ENCODE measurements at places on chromosomes 2 and 18.

DNA sequence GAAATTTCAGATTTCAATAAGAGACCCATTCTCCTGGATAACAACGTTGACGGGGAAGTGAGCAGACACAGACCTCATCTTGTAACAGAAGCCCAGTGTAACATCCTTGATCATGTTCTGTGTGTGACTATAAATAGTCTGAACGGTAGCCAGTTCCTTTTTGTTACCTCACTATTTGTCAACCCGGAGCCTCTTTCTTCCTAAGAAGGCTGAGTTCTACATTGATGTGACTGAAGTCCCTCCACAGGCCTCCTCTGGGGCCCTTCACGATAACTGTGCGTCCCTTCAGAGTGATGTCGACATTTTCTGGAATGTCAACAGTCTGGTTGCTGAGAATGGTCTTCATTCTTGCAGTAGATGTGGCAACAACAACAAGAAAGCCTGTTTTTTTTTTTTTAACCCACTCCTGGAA lies 6.3 kb upstream of the PLEKHM3 start:
- no peak for DNase-seq

- DNase-seq, result peak; percentile 78
Observed at GRCh38 chr2:227407591-227408151, 19.9 kb upstream of the SCYGR1 start.

- DNase-seq, result no peak
Observed at GRCh38 chr2:96608469-96609455, 29.4 kb downstream of the KANSL3 start.

DNA sequence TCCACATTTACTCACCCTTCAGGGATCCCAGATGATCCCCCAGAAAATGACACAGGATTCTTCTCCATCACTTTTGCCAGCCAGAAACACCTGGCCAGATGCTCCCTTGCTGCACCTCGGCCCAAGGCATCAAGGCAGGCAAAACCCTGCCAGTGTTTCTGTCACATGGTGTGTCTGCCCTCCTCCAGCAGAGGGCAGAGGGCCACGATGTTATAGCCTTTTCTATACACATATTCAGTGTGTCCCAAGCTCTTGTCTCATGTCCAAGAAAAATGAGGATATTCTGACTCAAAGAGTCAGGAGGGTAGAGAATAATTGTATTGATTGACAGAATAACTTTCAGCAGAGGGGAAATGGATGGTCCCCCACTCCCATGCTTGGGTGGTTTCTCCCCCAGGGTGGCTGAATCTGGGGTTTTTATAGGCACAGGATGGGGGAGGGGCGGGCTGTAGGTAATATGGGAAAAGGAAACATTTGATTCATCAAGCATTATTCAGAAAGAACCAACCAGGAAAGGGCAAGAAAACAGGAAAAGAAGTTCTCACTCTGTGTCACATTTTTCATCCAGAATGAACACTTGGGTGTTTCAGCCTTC lies 933.9 kb downstream of the TRIB2 start:
- no peak for DNase-seq

DNA sequence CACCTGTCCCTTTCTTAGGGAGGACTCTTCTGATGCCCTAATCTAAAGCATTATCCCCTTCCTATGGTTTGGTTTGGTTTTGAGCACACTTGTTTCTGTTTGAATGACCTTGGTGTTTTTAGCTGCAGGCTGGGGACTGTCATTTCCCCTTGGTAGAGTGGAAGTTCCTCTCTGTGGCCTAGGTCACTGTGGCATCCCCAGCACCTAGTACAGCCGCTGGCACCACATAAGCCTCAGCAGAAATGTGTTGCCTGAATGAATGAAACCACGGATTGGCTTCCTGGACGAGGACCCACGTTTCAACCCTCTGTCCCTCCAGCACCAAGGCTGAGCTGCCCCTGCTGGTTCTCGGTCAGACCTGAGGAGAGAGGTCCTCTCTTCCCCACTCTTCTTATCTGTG lies 159.9 kb downstream of the CTIF start:
- no peak for DNase-seq

- DNase-seq, result no peak
Observed at GRCh38 chr2:64093341-64093740, 50.9 kb downstream of the PELI1 start.

DNA sequence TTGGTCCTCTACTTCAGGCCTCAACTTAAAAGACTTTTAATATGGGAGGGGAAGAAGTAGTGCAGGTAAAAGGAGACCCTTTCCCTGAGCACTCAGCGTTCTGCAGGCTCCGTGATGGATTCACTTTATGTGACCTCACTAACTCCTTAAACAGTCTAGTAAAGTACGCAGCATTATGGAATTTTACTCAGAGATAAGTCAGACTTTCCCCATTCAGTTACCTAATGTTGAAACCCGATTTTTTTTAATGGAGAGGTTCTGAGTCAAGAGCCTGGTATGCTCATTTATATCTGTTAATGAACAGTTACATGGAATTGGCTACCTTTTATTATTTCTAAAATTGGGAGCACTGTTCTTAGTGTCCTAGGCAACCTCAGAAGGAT lies 34.1 kb downstream of the RASGRP3 start:
- no peak for DNase-seq

GRCh38 chr2:99576775-99577174 lies 87.0 kb upstream of the REV1 start:
- DNase-seq, result no peak

GRCh38 chr2:158315000-158315399 lies 141.6 kb downstream of the CCDC148 start:
- DNase-seq, result no peak

DNA sequence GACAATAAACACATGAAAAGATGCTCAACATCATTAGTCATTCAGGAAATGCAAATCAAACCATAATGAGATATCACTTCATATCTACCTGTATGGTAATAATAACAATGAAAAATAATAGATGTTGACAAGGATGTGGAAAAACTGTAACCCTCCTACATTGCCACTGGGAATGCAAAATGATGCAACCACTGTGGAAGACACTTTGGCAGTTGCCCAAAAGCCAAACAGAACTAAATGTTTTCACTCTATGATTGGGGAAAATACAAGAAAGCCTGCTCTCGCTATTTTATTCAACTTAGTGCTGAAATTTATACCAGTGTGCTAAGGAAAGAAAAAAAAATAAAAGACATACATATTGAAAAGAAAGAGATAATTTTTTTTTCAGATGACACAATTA lies 934.5 kb downstream of the CNTNAP5 start:
- no peak for DNase-seq

- no peak for DNase-seq
Observed at GRCh38 chr2:171244466-171244969, 83.8 kb upstream of the TLK1 start.

GRCh38 chr2:226669905-226670304 lies 129.7 kb downstream of the IRS1 start:
- DNase-seq, result no peak

- DNase-seq, result no peak
Observed at GRCh38 chr2:85547089-85547858, 8.3 kb downstream of the MAT2A start.

DNA sequence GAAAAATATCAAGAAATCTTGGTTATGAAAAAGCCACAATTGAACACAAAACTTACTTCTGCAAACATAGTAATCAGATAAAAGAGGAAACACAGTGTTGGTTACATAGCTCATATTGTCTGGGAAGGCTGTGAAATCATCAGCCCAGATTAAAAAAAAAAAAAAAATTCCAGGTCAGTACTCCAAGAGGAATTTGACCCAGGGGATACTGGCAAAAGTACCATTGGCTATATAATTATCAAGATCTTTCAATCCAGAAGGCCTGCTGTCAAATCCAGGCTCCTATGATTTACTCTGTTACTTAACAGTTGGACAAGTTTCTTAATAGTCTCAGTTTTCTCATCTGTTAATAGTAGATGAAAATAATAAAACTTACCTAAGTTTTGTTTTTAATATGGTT lies 12.9 kb upstream of the IKZF2 start:
- no peak for DNase-seq

GRCh38 chr2:196591004-196591403 lies 48.5 kb upstream of the CCDC150 start:
- DNase-seq, result no peak

DNA sequence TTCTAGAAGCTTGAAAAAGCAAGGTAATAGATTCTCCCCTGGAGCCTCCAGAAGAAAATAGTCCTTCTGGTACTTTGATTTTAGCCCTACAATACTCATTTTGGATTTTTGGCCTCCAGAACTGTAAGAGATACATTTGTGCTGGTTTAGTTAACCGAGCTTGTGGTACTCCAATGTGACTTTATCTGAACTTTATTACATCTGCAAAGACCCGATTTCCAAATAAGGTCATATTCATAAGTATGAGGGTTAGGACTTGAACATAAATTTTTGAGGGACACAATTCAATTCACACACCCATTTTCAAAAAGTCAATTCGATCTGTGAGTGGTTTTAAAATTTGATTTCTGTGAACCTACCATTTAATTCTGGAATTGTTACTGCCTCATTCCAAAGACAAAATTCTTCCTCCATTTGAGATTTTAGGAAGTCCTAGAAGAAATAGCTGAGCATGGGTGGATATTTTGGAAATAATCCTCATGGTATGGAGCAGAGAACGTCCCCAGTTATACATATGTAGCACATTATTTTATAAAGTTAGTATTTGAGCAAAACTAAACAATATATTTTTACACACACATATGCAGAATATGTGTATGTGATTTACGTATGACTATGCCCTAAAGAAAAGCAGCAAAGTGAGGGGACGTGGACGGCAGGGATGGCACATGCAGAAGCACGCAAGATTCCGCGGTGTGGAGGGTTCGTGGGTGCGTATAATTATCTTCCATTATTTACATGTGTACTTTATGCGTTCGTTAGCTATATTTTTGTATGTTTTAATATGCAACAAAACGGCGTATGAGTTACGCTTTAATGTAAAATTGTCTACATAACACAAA lies 905 bp upstream of the NUP35 start:
- no peak for DNase-seq

DNA sequence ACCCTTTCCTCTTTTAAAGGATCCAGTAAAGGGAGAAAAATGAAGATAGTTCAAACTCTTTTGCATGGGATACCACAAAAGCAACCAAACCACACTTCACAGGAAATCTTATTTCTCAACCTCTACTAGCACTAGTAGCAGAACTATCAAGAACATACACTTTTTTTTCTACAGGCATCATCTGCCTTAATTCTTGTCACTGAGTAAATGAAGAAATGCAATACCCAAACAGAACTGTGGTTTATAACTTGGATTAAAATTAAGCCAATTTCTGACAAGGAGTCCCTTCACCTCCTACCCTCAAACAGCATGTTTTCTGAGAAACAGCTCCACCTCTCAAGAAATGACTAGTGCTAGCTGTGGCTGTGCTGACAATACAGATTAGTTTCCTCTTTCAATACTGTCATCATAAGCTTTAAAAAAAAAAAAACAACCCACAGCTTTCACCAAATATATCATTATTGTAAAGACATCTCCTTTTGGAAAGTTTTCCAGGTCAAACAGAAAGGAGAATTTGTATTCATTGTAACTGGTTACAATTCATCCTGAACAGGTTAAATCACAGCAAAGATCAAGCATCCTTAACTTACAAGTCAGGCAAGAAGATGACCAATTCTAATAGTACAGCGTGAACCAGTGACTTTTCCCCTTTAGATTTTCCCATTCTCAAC lies 44.4 kb downstream of the PTPN2 start:
- DNase-seq, result no peak

DNA sequence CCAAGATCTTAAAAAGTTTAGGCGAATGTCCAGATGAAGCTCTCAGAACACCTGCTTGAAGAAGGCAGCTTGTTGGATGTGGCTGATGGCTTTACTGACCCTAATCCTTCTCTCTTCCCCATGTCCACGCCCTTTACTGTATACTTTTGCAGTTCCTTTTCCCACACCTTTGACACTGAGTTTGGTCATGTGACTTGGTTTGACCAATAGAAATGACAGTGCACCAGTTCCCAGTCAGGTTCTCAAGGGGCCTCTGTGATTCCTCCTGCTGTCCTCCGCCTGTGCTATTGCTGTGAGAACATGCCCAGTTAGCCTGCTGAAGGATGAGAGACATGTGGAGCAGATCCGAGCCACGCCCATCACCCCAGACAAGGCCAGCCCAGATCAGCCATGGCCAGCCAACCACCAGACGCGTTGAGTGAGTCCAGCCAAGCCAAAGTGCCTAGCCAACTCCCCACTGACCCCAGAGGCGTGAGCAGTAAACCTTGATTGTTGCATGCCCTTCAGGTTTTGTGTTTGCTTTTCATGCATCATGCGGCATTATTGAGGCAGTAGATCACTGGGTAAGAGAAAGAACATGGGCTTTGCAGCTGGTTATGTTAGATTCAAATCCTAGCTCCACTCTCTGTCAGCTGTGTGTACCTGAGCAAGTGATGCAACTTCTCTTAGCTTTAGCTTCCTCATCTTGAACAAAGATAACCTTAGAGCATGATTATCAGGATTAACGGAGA lies 258.0 kb upstream of the SIX2 start:
- DNase-seq, result no peak

DNA sequence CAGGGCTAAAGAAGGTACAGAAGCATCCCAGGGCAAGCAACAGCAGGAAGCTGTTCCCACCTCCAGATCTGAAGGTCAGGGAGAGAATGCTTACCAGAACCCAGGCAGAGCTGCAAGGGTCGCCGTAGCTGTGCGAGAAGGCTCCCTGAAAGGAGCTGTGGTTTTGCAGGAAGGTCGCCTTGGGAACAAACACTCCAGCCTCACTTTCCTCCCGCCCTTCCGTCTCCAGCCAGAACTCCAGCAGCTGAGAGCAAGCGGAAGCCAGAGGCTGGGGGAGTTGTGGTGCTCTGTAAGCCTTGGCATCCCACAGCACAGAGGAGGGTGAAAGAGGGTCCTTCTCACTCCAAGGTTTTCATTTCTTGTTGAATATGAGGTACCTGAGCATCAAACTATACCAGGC lies 18.3 kb upstream of the ICOS start:
- DNase-seq, result no peak

- DNase-seq, result no peak
Observed at GRCh38 chr2:32172870-32173269, 7.2 kb downstream of the SLC30A6 start.

DNA sequence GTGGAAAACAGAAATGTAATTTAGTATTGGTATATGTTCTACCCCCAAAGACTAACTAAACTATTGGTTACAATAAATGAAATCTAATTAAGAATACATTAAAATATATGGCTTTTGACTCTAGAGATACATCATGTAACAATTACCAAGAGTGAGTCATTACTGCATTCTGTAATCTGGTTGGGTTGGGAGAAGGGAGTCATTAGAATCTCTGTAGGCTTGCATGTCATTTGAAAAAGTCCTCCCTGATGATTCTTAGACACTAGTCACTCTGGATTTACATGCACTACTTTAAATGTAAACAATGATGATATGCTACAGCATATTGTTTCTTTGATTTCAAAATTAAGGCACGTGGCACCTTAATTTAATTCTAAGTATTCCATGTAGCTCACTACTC lies 293.4 kb upstream of the CHST9 start:
- no peak for DNase-seq
